ENCODE measurements at places on chromosomes 5 and 9.

- no peak for DNase-seq
Measured at GRCh38 chr9:137302449-137303150, 529 bp upstream of the NRARP start.

DNA sequence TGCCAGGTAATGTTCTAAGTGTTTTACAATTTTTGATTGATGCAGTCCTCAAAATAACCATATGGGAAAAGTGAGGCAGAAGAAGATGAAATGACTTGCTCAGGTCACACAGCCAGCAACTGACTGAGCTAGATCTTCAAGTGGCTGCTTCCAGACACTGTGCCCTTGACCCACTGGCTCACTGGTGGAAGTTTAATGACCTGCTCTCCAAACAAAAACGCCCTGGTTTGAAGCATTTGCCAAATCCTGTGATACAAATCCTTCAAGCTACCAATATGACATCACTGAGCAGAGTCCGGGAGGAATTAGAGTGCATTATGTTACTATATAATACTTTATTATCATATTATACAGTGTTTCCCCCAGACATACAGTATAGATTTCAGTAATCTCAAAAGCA lies 459.4 kb downstream of the GADD45G start:
- DNase-seq = no peak

DNA sequence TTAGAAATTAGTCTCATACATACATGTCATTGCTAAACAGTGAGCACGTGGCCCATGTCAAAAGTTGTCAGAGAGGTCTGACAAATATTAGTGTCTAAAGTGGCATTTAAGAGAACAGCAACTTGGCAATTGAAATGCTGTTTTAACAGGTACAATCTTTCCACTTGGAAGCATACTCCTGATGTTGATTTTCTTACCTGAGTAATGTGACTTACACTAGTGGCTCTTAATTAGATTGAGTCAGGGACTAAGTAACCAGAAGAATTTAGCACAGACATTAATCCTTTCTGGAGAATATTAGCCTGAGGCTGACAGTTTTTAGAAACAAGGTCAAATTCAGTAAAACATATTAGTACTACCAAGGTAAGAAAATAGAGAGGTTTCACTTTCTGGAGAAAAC lies 357.0 kb upstream of the ZNF608 start:
- DNase-seq = no peak

DNA sequence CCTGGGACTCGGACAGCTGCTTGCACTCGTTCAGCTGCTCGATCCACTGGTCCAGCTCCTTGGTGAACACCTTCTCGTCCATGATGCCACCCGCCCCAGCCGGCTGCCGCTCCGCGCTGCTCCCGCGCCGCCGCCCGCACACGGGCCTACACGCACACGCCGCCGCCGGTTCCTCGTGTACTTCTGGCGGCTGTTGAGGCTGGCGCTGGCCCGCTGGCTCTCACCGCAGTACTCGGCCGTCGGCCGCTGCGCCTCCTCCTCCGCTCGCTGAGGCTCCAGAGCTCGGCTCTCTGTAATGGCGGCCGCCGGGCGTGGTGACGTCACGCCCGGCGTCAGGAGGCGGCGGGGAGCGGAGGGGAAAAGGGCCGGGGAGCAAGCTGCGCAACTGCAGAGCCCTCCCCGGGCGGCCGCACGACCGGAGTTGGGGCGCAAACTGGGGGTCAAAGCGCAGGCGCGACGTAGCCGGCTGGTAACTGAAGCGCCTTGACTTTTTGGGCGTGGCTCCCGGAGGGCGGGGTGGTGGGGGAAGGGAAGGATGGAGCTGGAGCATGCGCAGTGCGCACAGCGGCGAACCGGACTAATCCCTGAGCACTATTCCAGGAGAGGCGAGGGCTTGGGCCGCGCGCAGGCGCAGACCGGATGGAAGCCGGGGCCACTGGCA lies at the start of gene PPP2CA:
PPP2CA (minus strand) TSS at position 294 of the 661 bp plus-strand sequence; CDS start at position 82, 212 bp downstream.
- DNase-seq = peak; percentile 99

- no peak for DNase-seq
Measured at GRCh38 chr9:110555551-110556331, 23.8 kb downstream of the SVEP1 start.

- no peak for DNase-seq
Measured at GRCh38 chr9:72338631-72339030, 26.4 kb downstream of the ZFAND5 start.

DNA sequence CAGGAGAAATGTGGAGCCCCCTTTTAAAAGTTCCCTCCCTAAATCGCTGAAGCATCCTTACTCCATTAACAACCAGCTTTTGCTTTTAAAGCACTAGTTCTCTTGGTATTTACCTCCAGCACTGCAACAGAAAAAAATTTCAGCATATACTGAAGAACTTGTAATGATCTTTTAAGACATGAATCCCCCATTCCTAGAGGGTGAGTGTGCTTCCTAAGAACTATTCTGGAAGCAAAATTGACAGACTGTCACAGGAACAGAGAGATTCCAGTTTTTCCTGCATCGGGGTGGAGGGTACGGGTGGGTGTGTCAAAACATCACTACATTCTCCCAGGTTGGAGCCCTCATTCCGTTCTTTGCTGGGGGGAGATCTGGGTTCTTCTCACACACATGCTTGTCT lies 151.9 kb downstream of the EBF1 start:
- DNase-seq = no peak

- no peak for DNase-seq
Measured at GRCh38 chr5:124528838-124529237, 217.6 kb downstream of the ZNF608 start.

DNA sequence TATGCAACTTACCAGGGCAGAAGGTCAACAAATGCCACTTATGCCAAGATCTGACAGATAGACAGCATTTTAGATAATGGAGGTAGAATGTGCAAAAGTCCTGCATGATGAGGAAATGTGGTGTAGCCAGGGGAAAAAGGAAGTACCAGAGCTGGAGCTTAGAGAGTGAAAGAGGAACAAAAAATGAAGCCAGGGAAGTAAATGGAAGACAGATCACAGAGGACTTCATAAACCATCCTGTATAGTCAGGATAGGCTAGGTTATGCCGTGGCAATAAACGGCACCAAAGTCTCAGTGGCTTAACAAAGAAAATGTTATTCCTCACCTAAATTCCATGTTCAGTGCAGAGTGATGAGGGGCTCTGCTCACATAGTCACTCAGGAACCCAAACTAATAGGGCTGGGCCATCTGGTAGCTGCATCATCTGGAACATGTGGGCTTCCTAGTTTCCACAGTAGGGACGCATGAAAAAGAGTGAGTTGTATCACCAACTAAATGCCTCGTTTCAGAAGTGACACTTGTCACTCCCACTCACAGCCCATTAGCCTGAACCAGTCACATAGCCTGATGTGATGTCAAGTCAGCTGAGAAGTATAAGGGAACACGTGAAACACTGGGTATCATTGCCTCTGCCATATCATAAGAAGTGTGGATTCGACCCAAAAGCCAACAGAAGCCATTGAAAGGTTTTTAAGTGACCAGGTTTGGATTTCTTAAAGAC lies 70.3 kb downstream of the SH3RF2 start:
- DNase-seq = no peak

GRCh38 chr5:146060221-146060585 lies 45.2 kb downstream of the PLAC8L1 start:
- DNase-seq = no peak

DNA sequence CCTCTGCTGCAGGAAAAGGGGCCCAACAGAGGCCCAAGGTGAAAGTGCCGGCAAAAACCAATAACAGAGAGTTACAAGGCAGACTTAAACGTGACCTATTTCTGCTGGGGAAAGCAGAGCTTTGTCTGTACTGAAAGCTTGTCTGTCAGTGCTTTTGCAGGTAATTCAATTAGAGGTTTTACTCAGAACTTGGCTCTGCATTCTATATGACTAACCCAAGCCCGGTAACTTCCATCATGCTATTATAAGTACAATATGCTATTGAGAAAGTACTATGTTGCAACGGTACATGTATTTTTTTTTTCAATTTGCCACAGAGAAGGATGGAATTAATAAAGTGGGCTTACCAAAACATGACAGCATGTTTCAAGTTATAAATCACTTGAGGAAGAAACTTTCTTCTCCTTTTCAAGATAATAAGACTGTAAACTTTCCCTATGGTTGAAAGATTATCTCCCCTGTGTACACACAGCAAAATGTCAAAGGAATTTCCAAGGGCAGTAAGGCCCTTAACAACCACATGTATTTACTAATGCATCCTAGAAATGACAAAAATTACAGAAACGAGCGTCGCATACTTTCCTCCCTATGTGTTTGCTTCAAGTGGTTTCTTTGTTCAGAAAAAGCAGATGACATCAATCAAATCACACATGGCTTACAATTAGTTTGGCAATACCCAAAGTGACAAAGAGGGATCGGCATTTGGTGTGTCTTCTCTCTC lies 282.4 kb downstream of the EFNA5 start:
- no peak for DNase-seq

- no peak for DNase-seq
Measured at GRCh38 chr5:6393596-6394194, 15.3 kb upstream of the MED10 start.

DNA sequence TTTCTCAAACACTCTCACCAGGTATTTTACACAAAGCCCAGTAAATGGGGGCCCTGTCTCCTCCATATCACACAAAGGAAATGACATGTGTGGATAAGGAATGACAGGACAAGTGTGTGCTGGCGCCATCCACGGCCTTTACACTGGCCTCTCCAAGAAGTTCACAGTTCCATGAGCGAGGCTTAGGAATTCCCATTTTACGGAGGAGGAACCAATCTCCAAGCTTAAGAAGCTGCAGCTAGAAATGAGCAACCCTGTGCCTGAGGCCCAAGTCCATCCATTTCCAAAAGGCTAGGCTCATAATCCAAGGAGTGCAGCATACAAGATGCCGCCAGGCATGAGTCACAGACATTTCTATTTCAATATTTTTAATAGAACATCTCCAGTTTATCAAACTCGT lies 203.4 kb downstream of the AUH start:
- DNase-seq = no peak

DNA sequence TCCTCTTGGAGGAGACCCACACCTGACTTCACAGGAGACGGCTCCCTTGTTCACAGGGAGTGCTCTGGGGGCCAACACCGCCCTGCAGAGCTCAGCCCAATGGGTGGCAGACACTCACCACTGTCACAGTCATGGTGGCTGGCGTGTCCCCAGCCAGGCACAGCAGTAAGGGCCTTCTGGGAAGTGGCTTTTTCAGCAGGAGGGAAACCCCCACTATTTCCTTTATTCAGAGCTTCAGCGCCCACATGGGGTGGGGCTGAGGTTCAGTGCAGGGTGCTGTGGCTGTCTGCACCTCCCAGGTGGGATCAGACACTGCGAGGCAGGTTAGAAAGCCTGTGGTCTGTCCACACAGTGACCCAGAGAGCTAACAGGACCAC lies 3.6 kb upstream of the SNAPC4 start:
- peak; percentile 48 for DNase-seq

- DNase-seq = no peak
Measured at GRCh38 chr5:95631991-95632675, 12.2 kb downstream of the GPR150 start.

DNA sequence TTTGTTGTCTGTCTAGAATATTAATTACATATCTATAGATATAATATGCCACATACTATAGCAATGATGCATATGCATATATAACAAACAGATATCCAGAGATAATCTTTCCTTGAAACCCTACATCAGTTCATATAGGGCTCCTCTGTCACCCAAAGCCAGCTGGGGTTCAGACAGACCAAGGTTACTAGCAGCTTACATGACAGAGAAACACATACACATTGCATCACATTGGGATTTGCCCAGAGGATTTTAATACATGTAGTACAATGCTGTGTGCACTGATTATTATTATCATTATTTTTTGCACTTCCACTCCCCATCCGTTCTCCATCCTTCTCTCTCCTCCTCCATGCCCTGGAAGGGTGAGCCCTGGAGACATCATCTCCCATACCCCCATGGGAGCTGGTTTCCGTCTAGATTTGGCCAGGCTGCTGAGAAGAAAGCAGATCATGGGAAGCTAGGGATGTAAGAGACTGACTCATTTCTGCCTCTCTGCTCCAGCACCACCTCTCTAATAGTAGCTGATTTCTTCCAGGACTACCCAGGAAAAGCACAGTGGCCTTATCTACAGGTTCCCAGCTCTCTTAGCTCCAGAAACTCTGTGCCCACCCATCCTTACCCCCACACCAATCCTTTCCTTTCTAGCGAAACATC lies 23.3 kb downstream of the FST start:
- no peak for DNase-seq

DNA sequence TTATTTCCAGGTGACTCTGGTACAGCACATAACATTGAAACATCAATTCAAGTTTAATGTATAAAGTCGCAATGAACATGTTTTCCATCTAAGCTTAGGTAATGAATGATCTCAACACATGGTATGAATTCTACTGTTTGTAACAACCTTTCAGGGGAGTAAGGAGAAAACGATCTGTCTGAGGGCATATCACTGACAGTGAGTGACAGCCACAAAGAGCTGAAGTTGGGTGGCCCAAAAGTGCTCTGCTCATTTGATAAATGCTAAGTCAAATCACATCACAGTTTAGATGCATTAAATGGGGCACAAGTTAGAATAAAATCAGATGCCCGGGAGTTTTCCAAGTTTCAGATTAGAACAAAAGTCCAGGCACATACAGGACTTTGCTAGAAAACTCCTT lies 1.2 kb downstream of the FANCC start:
- no peak for DNase-seq

GRCh38 chr5:169889572-169889971 lies 90.7 kb downstream of the INSYN2B start:
- no peak for DNase-seq

DNA sequence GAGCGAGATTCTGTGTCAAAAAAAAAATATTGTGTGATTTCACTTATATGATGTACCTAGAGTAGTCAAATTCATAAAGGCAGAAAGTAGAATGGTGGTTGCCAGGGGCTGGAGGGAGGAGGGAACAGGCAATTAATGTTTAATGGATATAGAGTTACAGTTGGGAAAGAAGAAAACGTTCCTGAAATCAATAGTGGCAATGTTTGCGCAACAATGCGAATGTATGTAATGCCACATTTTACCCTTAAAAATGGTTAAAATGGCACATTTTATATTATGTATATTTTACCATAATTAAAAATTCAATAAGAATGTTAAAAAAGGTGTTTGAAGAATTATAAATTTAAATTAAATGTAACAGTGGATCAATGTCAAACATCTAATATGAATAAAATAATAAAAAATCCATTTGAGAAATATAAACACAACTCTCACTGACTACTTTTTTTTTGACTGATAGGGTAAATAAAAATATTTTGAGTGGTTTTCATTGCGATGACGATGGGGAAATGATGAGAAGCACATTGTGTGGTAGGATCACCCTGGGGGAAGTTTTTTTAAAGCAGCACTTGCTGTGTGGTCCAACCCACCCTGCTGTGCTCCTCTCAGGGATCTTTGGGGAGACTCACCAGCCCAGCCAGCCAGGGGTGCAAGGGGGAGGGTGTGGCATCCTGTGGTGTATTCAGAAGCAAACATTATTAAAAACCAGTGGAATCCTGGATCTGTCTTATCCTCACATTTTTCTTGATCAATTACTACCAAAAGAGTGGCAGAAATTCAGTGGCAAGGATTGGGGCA lies 4.3 kb downstream of the FYB1 start:
- no peak for DNase-seq

DNA sequence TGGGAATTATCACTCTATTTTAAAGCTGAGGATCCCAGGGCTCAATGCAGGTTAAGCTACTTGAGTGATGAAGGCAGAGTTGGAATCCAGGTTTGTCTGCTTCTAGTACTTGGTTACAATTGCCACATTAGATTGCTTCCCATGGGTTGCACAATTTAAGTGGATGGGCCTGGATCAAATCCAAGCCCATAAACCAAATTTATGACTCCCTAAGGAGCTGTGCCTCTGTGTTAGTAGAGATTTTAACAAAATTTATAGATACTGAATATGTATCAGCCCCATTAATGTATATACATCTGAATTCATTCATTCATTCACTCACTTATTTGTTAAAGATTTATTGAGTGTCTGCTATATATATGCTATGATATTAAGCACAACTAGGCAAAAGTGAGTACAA lies 332.3 kb upstream of the KLF9 start:
- no peak for DNase-seq

Data from stimulated activated CD8-positive, alpha-beta memory T cell treated with anti-CD3 and anti-CD28 coated beads, Interleukin-7, amount 100 ng/mL, for 1 hour (primary cell).